ENCODE measurements at places on chromosomes 7 and 10.
A peak's percentile ranks its signal among the peaks of the same experiment; 100 is the strongest.

DNA sequence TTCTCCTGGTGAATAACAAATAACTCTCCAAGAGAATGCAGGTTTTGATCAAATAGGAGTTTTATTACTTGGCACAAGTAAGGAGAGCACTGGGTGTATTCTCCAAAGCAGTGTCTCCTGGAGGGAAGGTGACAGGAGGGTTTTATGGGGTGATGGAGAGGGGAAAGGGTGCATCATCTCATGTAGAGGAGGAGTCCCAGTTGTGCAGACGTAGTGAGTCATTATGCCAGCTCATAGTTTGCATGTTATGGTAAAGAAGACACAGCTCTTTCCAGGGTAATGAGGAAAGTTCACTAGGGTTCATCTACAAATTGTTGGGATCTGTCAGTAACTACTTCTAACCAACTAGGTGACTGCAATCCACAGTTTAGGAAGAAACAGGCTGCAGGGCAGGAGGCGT, 347.9 kb upstream of the MEOX2 start:
- no peak for DNase-seq

DNA sequence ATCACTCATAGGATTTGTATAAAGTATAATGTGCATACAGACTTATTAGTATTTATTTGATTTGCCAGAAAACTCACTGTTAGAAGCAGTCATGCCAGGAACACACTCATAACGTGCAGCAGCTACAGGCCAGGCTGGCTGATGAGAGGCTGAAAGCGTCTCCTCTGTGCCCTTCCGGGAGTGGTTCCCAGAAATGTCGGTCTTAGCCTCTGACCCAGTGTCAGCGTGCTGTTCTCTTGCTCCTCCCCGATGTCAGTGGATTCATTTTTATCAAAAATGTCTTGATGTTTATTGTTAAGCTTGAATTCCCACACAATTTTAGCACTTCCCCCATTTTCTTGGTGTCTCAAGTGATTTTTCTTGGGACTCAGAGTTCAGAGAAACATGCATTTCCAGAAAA, 33.3 kb upstream of the GARS1 start:
- no peak for DNase-seq

DNA sequence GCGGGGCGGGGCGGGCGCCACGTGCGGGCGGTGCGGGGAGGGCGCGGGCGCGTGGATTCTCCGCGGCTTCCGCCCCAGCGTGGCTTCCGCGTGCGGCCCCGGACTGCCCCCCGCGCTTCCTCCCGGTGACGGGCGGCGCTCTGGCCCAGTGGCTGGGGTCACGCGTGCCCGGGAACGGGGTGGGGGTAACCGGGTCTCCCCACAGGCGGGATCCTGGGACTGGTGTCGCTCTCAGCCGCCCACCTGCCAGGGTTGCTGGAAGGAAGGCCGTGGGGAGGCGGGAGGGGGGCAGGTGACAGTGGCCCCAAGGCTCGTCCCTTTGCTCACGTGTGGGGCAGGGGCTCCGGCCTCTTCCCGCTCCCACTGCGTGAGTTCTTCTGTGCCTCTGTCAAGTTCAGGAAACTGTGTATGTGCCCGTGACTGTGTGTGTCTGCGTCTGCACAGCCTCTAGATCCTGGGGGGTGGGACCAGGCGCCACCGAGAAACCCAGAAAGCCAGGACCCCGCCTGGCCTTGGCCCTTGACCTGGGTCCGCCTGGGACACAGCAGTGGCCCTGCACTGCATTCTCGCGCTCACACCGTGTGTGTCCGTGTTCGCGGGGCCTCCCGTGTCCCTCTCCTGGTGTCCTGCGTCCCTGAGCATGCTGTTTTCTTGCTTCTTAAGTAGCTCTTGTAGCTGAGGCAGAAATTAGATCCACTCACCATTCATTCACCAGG, 919 bp downstream of the MAFK start:
- no peak for DNase-seq

DNA sequence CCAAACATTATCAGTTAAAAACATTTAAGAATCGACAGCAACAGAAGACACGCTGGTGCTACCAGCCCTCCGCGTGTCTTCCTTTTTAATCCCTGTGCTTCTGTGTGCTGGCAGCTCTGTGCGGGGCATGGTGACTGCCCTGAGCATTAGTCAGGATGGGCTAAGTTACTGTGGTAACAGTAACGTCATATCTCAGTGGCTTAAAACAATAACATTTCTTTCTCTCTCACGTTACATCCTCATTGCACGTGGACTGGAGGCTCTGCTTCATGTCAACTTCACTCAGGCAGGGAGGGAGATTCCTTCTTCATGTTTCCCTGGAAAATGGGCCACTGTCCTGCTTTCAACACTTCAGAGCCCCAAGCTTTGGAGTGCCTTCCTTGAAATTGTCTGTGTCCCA, 378.5 kb downstream of the CCSER2 start:
- DNase-seq = no peak

DNA sequence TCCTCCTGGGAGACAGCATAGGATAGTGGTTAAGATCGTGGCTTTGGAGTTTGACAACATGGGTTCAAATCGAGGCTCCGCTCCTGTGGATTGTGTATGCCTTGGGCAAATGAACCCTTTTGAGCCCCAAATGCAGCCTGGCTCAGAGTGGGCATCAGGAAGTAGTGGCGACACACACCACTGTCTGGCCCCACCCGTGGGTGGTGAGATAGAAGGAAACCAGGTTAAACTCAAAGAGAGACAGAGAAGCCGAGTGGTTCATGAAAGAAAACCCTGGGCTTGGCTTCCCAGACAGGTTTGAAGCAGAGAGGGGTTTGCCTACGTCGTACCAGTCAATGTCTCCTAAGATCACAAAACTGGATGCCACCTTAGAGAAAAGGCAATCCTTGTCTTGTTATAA, 57.7 kb downstream of the PRTFDC1 start:
- peak; percentile 64 for DNase-seq

- DNase-seq = no peak
Observed at GRCh38 chr10:70038923-70039322, 13.7 kb upstream of the MACROH2A2 start.

GRCh38 chr7:49398236-49398635, 375.2 kb upstream of the VWC2 start:
- no peak for DNase-seq
